ENCODE measurements at places on chromosomes 12 and 14. TPM values are rescaled to one million over a fixed set of nuclear protein-coding genes. Genes with fewer than 3 reads are reported as not detected.
A peak's percentile ranks its signal among the peaks of the same experiment; 100 is the strongest.

- no peaks in the 10 kb centered on the region for H3K36me3 ChIP-seq
- H3K4me3 ChIP-seq: no peak overlapping the region
- no peaks in the 10 kb centered on the region for H3K27me3 ChIP-seq
- no peak for DNase-seq
- no peak overlapping the region for H3K27ac ChIP-seq
- H3K4me1 ChIP-seq: no peaks in the 10 kb centered on the region
Measured at GRCh38 chr14:94103554-94104150, 6.9 kb upstream of the IFI27 start.

- no peaks in the 10 kb centered on the region for H3K36me3 ChIP-seq
- no peaks in the 10 kb centered on the region for H3K27me3 ChIP-seq
- no peak within 1 kb of the TSS for H3K4me3 ChIP-seq
- no peaks in the 10 kb centered on the region for H3K4me1 ChIP-seq
Measured at GRCh38 chr14:63318835-63319234, at the start of gene GPHB5. GPHB5 (minus strand) TSS chr14:63318935; CDS start chr14:63317849, 1,086 bp downstream.

DNA sequence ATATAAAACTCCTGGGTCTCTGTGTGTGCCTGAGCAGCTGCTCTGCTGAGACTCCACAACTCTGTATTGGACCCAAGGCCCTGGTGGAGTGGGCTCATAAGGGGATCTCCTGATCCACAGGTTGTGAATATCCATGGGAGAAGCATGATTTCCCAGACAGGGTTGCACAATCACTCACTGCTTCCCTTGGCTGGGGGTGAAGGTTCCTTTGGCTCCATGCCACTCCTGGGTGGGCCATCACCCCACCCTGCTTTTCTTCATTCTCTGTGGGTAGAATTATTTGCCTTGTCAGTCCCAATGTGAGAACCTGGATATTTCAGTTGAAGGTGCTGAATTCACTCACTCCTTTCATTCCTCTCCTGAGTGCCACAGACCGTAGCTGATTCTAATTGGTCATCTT, 205.2 kb upstream of the TMEM260 start:
- H3K4me1 ChIP-seq: no peaks in the 10 kb centered on the region
- no peak for DNase-seq
- H3K36me3 ChIP-seq: no peaks in the 10 kb centered on the region

- no peak overlapping the region for H3K27ac ChIP-seq
- no peaks in the 10 kb centered on the region for H3K36me3 ChIP-seq
- no peak for DNase-seq
- no peaks in the 10 kb centered on the region for H3K27me3 ChIP-seq
- H3K4me1 ChIP-seq: no peaks in the 10 kb centered on the region
Measured at GRCh38 chr14:25837551-25837965, 760.3 kb downstream of the NOVA1 start.

GRCh38 chr12:82757059-82757458, 70.4 kb downstream of the TMTC2 start:
- H3K4me1 ChIP-seq: peaks cover 11% of the 10 kb centered on the region
- H3K36me3 ChIP-seq: no peaks in the 10 kb centered on the region
- no peak overlapping the region for H3K27ac ChIP-seq
- no peak overlapping the region for H3K4me3 ChIP-seq
- no peak for DNase-seq

DNA sequence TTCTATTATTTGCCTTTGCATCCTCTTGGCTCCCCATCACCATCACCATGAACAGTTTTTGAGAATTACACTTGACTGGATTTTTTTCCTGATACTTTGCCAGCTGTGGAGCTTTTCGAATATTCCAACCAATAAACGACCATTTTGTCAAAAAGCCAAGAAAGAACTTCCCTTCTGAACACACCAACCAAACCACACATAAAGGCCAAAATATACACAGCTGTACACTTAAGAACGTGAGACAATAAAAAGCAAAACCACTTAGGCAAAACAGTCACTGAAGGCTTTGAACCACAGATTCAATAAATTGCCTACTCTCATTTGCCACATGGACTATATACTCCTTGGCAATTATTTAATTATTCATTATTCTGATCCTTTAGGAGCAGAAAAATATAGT, 1.1 kb downstream of the C14orf93 start:
- no peak for DNase-seq
- no peak overlapping the region for H3K27ac ChIP-seq
- H3K27me3 ChIP-seq: no peaks in the 10 kb centered on the region
- H3K4me1 ChIP-seq: peaks cover 18% of the 10 kb centered on the region
- H3K4me3 ChIP-seq: no peak overlapping the region

DNA sequence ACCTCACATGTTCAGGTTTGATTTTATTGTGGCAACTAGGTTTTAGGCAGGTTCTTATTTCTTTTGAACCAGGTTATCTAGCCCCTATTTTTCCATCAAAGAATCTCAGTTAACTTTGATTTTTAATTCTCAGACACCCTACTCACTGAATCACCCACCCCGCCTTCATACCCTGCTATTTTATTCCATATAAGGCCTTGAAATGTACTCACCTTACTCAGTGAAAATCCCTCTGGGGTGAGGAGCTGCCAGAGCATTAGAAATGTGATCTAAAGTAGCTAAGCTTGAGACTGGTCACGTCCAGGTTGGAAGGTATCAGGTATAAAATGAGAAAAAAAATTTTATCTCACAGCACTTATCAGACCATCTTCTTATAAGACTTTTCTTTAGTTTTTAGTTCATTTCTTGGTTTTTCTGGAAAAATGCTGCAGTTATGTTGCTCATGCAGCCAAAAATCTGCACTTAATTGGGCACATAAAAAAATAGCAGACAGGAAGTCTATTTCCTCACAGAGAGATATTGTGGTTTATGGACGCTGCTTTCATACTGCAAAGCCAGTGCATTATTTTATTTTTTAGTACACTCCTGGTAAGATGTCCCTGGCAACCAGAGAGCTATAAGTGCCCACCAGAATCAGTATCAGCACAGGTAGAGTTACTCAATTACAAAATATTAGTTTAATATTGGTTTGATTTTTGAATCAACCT, 101.5 kb upstream of the CCDC91 start:
- no peaks in the 10 kb centered on the region for H3K36me3 ChIP-seq
- no peak overlapping the region for H3K4me3 ChIP-seq
- no peak overlapping the region for H3K27ac ChIP-seq
- DNase-seq: no peak

GRCh38 chr14:65824285-65824977, 411.9 kb downstream of the FUT8 start:
- no peak overlapping the region for H3K27ac ChIP-seq
- no peaks in the 10 kb centered on the region for H3K4me1 ChIP-seq
- no peak overlapping the region for H3K4me3 ChIP-seq
- no peaks in the 10 kb centered on the region for H3K27me3 ChIP-seq

GRCh38 chr14:49977126-49977841, 84.4 kb downstream of the ARF6 start:
- no peaks in the 10 kb centered on the region for H3K36me3 ChIP-seq
- DNase-seq: peak; percentile 20
- H3K4me1 ChIP-seq: peaks cover 23% of the 10 kb centered on the region
- no peak overlapping the region for H3K27ac ChIP-seq

GRCh38 chr12:67141296-67142018, 127.7 kb upstream of the CAND1 start:
- no peak overlapping the region for H3K27ac ChIP-seq
- no peaks in the 10 kb centered on the region for H3K36me3 ChIP-seq
- H3K4me3 ChIP-seq: no peak overlapping the region
- DNase-seq: no peak
- no peaks in the 10 kb centered on the region for H3K27me3 ChIP-seq

DNA sequence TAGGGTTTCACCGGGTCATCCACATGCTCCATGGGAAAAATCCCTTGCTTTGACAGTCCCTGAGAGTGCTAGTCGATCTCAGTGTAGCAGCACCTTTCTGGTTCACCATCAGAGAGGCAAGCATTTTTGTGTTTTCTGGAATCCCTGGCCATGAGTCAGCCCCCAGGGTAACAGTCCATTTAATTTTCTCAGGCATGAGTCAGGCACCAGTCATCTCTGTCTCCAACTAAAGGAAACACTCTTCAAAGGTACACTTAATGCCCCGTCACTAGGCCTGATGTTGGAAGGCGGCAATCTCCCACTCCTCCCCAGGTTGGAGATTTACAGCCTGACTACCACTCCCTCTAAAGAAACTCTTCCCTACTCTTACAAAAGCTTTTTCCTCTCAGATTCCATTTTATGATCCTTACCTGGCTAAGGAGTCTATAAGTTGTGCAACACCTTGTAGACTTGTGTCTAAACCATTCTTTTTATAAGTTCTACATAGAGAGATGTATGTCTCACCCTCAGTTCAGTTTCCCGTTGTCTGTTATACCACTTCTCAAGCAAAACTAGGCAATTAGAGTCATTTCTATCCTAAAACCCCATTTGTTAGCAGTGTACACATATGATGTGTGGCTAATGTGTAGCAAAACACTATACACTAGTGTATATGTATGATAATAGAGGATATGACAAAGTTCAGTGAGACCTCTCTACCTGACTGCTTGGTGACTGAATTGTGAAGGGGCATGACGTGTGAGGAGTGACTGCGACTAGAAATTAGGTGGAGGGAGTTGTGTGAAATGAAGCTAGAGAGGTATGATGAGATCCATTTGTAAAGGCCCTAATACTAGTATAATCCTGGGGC, 24.6 kb downstream of the TMEM19 start:
- no peaks in the 10 kb centered on the region for H3K36me3 ChIP-seq
- no peak for DNase-seq
- no peaks in the 10 kb centered on the region for H3K4me1 ChIP-seq
- no peak overlapping the region for H3K4me3 ChIP-seq
- H3K27ac ChIP-seq: no peak overlapping the region

DNA sequence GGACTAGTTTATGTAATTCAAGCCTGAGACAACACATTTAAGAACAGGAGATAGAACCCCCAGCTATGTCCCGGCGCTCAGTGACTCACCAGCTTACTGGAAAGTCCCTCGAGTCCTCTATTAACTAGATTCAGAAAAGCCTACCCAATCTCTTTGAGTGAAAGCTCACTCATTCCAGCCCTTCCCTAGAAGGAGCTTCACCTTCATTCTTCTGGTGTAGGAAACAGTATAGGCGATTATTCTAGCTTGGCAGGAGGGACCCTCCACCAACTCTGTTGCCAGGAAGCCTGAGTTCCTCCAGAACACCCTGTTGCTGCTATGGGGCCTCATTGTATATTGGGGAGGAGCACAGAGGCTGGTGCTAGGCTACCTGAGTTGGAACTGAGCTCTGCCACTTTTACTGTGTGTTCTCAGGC, 57.2 kb upstream of the AEBP2 start:
- no peak for DNase-seq
- H3K4me1 ChIP-seq: no peaks in the 10 kb centered on the region
- no peaks in the 10 kb centered on the region for H3K27me3 ChIP-seq
- no peaks in the 10 kb centered on the region for H3K36me3 ChIP-seq
- no peak overlapping the region for H3K27ac ChIP-seq

The MAP1LC3B2 gene
- total RNA-seq: not detected

The PLEKHG7 gene
- 0.33 TPM for total RNA-seq

The KIF5A gene
- total RNA-seq: 1.3 TPM

All from body of pancreas (tissue), 4 donors.